ENCODE measurements at places on chromosomes 16 and 17.
A peak's percentile ranks its signal among the peaks of the same experiment; 100 is the strongest.

- peak; percentile 75 for DNase-seq
Measured at GRCh38 chr16:74695450-74696422, 4.9 kb downstream of the MLKL start.

DNA sequence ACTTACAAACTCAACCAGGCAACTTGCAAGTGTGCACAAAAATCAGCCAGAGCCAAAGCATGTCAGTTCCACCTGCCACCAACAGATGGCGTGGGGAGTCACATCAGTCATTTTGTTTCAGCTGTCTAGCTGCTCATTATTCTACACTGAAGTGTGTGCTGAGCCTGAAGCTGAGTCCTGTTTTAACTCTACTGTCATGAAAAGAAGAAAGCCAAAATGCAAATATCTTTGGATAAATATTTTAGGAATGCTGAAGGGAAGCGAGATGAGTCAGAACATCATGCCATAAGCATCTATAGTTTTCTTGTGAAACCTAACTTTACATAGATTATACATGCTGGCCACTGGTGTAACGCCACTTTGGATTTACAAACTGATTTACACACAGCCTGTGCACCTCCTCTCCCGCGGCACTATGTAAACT lies 172.6 kb downstream of the CDK5R1 start:
- peak; percentile 81 for DNase-seq

GRCh38 chr17:76700617-76701470 lies 9.9 kb downstream of the MXRA7 start:
- DNase-seq: no peak

DNA sequence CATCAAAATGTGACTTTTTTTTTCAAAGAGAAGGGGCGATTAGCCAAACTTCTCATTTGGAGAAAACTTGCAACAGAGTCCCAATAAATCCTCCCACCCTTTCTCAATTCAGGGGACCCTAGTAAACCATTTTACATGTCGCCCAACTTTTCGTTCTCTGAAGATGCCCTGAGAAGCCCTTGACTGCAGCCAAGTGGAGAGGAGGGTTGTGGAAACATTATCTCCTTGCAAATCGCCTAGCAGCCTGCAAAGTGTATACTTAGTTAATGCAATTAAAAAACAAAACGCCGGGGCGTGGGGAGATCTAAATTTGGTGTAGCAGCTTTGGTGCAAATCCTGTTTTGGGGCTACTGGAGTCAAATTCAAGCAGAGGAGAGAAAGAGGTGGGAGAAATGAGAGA lies 1.2 kb upstream of the SHISA9 start:
- DNase-seq: no peak

GRCh38 chr17:8555062-8555461 lies 75.5 kb downstream of the MYH10 start:
- DNase-seq: no peak

GRCh38 chr16:85715169-85716021 lies 26.6 kb upstream of the GINS2 start:
- no peak for DNase-seq

GRCh38 chr17:62065611-62066468 lies 762 bp upstream of the MED13 start:
- DNase-seq: peak; percentile 97

DNA sequence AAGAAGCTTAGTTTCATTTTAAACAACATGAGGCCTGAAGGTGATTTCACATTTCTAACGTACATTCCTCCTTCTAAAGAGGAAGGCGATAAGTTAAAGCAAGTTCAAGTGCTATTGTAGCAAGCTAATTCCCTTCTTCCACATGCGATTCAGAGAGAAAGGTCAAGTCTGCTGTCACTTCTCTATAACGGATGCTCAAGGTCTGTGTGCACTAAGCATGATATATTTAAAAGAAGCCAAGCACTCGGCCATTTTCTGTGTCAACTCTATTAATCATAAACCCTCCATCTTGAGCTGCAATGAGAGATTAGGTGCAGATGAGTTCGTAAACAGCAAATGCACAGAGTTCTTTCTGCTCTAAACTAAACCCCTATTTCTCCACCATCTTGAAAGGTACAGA lies 568.8 kb upstream of the ZFHX3 start:
- no peak for DNase-seq

DNA sequence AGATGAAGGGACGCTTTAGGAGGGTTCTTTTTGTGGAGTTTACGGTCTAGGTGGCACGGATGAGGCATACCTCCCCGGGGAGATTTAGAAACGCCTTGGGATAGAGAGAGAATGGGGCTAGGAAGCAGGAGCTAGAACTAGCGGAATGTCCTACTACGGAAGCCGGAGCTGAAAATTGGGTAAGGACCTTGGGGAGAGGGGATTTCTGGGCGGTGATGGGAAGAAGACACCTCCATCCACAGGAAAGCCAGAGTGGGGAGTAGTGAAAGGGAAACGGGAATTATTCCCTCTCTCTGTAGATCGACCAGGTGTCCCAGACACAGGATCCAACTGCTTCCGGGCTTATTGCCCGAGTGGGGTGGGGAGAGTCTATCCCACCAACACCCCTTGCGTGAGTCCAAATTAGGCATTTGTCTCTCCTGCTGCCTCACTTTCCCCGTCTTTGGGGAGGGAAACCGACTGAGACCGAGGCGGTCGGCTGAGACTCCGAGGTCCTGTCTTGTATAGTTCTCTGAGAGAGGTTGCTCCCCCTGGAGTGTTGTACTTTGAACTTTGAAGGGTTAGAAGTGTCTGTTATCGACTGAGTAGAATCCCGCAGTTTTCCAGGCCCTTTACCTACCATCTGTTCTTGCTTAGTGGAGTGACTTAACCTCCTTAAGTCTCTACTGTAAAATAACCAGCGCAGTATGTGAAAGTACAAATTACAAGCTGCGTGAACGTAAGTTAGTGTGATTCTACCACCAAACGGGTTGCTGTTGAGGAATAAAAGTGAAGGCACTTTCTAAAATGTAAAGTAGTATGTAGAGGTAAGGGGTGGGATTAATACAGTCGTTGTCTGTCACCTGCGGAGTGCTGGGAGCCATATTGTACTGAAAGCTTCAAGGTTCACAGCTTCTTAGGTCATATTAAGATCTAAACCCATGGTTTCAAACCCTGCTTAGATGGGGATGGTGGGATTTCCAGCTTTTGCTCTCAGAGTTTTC lies 1.0 kb downstream of the RSPRY1 start:
- no peak for DNase-seq

- DNase-seq: no peak
Measured at GRCh38 chr16:55468352-55468990, 10.5 kb upstream of the MMP2 start.

DNA sequence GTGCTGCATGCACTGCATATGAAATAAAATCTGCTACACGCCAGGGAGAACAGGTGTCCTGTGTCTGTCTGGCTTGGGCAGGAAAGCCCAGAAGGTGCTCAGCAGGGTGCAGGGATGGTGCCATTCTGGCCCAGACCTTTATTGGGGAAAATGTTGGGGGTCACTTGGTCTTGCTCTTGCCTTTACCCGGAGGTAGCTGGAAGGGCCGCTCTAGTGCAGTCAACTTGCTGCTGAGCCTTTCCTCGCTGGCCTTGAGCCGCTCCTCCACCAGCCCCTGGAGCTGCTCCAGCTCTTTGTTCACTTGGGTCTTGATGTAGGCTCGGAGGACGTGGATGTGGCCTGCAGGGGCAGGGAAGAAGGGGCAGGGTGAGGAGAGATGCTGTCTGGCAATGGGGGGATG lies 4.5 kb downstream of the CFAP119 start:
- DNase-seq: no peak

GRCh38 chr16:54974367-54974766 lies 43.7 kb downstream of the IRX5 start:
- no peak for DNase-seq

- no peak for DNase-seq
Measured at GRCh38 chr17:62887437-62887836, 78.6 kb upstream of the TANC2 start.

GRCh38 chr17:49388692-49389513 lies 25.8 kb downstream of the PHB1 start:
- no peak for DNase-seq

DNA sequence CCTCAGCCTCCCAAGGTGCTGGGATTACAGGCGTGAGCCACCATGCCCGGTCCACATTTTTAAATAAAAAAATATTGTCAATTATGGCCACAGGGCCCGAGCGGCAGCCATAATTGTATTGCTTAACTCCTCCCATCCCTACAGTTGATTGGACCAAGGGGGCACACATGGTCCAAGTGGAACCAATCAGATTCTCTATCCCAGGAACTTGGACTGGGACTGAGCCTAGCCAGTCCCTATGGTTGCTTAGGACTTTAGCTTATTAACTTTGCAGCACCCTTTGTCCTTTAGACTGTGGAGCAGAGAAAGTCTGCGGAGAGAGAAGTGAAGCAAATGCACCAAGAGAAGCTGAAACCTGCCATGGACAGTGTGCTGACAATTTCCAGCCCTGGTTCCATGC lies 5.5 kb upstream of the RDM1 start:
- DNase-seq: no peak

DNA sequence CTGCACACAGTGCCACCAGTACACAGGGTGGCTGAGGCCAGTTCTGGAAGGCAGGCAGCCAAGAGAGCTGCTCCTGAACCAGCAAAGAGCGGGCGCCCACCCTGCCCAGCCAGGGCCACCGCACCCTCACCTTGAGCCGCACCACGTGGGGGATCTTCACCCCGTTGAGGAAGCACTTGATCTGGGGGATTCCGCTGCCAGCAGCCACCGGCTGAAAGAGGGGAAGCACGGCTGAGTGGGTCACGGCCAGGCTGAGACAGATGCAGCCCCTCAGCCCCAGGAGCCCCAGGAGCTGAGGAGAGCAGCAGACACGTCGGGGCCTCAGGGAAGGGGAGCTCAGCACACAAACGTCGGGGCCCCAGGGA lies 14.6 kb upstream of the CCDC154 start:
- DNase-seq: no peak

- no peak for DNase-seq
Measured at GRCh38 chr17:78892936-78893379, 10.0 kb downstream of the CEP295NL start.

- no peak for DNase-seq
Measured at GRCh38 chr17:80774146-80774545, 217.5 kb upstream of the CHMP6 start.

DNA sequence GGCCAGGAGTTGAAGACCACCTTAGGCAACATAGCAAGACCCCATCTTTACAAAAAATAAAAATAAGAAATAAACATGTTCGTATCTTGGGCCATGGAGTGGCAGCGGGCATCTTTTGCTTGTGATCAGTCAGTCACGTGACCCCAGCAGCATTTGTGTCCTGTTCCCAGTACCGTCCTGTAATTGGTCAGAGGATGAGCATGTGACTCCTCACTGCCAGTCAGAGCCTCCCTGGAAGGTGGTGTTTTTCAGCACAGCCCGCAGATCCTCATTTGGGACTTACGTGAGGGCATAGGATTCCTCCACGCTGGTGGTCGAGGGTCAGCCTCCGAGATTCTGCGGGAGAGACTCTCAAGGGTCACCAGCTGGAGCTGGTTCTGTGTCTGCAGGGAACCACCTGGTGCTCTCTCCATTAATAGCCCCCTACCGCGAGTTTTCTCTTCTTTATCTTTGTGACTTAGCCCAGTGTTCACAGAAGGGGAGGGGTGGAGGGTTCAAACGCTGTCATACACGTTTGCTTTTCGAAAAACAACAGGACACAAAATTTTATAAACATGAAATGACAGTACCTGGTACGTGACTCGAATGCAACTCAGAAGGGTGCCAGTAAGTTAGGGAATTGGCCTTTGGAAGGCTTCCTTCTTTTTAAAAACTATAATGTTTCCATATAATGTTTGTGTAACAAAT lies 17.2 kb downstream of the MRC2 start:
- DNase-seq: no peak

- DNase-seq: no peak
Measured at GRCh38 chr16:89691231-89691985, 4.9 kb downstream of the CDK10 start.

- no peak for DNase-seq
Measured at GRCh38 chr17:40515491-40516041, 14.1 kb upstream of the TNS4 start.

DNA sequence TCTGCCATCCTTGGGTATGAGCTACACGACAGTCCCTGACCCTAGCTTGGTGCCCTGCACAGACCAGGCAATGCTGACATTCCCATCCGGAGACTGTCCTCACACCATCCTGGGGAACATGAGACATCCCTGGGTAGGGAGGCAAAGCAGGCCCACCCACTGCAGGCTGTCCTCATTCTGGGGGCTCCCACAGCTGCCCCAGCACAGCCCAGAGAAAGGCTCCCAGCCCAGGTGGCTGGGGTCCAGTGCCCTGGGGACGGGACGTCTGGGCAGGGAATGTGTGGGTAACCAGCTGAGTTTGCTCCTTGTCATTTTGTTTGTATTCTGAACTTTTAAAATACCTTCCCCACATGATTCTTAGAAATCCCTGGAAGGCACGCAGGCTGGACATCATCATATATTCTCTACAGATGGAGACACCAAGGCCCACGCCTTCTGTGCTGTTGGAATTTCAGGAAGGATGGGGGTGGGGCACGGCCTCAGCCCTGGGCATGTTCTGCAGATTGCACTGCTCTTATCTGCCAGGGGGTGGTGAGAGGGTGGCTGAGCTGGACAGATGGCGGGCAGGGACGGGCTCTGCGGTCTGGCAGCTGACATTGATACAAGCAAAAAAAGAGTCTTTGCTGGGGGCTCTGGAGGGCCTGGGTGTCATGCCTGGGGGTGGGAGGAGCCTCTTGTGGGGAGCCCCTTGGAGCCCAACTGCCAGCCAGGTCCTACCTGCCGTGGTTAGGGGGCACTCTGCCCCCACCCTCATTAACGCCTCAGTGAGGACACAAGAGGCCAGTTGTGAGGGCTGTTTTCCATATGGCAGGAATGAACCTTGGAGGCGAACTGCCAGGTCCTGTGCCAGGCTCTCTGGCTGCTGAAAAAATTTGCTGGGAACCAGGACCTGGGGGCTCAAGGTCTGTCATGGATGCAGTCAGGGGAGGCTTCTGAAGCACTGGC lies 28.4 kb downstream of the LRRC75A start:
- no peak for DNase-seq

GRCh38 chr17:37718324-37719048 lies 26.4 kb downstream of the HNF1B start:
- DNase-seq: no peak

DNA sequence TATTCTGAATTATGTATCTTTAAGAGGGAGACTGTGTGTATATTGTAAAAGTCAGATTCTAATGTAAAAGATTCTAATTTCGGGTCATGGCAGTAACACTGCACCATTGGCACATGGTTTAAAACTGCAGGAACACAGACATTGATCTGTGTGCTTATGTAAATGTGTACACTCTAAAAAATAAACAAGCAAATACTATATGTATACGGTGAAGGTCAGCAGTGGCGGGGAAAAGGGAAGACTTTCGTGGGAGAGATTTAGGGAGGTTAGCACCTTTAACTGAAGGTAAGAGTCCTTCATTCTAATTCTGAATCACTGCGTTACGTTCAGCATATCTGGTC lies 157.8 kb upstream of the FAM20A start:
- no peak for DNase-seq

DNA sequence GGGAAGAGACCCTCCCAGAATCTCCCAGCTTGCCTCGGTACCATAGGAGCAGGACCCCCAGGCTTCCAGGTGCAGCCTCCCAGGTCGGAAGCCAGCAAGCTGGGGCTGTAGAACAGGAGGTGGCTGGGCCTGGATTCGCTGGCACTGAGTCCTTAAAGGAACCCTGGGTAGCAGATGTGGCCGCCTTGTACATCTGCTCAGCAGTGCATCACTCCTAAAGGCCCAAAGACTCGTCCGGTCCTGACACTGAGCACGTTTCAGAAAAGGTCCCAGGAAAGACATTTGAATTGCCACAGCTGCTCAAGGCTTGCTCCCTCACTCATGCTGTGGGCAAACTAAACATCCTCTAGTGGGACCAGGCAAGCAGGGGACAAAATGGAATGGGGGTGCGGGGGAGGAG lies 172.8 kb downstream of the RAB11FIP4 start:
- no peak for DNase-seq
